Activated CD8-positive, alpha-beta memory T cell treated with anti-CD3 and anti-CD28 coated beads, Interleukin-2, amount 50 U/mL, for 4 hours (primary cell): ENCODE measurements at places on chromosomes 6 and 20.

DNA sequence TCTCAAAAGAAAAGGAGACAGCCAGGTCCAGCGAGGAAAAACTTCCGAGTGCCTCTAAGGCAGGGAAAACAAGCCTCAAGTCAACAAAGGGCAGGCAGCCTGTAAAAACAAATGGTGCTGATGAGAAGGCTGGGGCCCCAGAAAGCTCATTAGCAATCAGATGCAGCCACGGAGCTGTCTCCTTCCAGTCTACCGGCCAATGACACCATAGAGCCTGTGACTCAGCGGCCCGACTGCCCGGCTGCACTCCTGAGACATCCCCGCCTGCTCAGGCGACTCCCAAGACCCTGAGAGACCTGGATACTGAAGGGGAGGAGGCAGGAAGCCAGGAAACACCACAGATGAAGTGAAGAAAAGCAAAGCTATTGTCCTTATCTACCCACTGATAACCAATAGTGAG lies 120.1 kb upstream of the HDDC2 start:
- no peak for DNase-seq

DNA sequence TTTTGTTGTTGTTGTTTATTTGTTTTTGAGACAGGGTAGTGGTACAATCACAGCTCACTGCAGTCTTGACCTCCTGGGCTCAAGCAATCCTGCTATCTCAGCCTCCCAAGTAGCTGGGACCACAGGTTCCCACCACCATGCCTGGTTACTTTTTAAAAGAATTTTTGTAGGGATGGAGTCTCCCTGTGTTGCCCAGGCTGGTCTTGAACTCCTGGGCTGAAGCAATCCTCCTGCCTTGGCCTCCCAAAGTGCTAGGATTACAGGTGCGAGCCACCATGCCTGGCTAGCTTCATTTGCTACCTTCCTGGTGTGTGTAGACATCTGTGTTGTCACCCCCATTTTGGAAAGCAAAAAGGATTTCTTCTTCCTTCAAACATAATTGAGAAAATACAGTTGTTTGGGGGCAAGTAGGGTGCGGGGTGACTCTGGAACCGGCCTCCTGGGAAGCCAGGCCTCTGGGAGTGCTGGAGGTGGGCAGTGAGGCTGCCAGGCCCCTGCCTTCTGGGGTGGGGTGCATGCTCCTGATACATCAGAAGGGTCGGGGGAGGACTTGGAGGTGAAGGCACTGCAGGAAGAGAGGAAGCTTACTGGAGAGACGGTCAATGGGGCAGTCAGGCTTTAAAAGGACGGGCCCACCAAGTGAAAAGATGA lies 28.4 kb downstream of the SYNJ2 start:
- no peak for DNase-seq

DNA sequence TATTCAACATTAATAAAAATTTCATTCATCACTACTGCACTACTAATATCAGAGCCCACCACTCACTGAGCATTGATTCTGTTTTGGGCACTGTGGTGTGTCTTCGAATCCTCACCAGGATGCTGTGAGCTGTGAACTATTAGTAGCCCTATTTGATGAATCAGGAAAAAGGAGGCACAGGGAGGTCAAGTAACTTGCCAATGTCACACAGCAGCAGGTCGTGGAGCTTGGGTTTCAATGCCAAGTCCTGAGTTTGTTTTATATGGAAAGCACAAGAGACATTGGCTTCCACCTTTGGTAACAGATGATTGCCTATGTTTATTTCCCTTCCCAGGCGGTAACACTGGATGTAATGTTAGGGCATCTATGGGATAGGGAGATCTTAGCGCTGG lies 15.0 kb downstream of the NQO2 start:
- no peak for DNase-seq

DNA sequence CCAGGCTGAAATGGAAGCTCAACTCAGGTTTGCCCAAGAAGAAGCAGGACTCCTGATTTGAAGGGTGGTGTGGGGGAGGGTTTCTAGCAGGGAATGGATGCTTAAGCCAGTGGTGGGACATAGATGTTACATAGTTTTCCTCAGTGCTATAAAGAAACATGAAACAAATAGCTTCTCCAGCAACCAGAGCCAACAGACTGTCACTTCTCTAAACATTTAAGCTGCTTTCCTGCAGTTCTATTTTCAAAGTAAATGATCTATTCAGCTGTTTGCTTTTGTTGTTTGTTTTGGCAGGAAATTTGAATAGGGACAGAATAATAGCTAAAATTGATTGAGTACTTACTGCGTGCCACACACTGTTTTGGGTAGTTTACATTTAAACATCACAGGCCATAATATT lies 169.0 kb downstream of the UST start:
- DNase-seq = no peak

DNA sequence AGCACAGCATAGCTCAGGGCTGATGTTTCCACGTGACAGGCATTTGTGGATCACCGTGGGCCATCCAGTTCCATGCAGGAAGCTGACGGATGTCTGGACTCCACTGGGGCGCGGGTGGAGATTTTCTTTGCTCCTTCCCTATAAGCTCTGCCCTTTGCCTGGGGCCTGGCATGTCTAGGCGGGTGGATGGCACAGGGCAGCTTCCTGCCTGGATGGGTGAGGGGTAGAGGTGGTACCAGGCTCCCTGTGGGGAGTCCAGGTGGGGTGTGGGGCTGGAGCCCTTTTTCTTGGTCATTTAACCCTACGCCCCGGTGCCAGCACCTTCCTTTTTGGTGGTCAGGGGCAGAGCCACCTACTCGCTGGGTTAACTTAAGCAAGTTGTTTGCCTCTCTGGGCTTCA lies 10.4 kb downstream of the FAM110A start:
- no peak for DNase-seq

GRCh38 chr6:111534231-111534751 lies 51.3 kb upstream of the REV3L start:
- no peak for DNase-seq

DNA sequence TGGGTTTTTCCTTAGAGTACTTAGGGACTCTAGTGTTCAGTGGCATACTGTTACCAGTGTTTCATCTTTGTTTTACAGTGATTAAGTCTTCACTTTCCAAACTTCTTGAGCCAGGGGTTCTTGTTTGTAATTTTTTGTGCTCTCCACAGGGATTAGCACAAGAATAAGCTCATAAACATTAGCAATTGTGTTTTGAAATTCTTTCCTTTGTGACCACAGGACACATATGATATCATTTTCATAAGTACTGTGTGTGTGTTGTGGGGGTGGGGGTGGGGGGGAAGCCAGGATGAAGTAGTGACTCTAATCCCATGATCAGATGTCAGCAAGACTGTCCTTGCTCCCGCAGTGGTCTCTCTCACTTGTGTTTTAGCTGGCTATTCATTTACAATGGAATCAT lies 101.5 kb upstream of the SCP2D1 start:
- DNase-seq = no peak

DNA sequence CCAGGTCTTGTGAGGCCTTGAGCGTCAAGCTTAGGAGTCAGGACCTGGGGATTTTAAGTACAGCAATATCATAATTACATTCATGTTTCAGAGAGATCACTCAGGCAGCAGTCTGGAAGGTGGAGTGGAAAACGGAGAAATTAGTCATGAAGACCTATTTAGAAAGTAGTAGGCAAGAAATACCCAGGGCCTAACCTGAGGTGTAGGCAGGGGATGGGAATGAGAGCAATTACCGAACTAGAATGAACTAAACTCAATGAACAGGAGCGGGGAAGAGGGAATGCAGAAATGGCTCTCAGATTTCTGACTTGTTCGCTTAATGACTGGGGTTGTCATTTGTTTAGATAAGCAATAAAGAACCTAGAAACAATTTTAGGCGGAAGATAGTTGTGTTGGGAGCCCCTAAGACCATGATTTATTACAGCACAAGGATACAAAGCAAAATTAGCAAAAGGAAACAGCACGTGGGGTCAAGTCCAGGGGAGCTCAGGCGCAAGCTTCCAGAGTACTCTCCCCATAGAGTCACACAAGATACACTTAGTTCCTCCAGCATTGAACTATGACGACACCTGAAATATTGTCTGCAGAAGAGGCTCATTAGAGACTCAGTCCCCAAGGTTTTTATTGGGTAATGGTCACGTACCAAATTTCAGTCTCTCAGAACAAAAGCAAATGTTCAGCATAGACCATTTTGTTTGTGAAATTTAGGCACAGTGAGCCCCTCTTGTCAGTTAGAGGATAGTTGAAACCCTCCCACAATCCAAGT lies 178.8 kb upstream of the AKAP12 start:
- DNase-seq = no peak

DNA sequence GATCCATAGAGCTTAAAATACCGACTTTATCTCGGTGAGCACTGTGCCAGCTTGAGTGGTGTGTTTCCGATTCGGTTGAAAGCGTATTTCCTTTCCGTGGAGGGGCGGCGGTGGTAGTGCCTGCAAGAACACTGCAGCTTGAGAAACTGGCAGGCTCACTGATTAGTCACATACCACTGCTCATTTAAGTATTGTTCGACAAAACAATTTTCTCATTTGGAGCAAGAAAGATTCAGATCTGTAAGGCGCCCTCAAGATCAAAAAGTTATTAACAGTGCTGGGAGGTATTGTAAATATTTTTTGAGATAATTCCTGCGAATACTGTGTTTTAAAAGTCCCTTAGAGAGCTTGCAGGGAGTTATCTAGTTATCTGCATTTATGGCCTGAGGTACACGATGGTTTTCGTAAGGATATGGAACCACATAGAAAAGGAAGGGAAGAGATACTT lies 1.3 kb downstream of the MAPK14 start:
- DNase-seq = peak; percentile 77

- DNase-seq = no peak
Measured at GRCh38 chr6:150966786-150967185, 101.3 kb downstream of the MTHFD1L start.

GRCh38 chr6:80321011-80321410 lies 214.5 kb downstream of the BCKDHB start:
- DNase-seq = no peak

DNA sequence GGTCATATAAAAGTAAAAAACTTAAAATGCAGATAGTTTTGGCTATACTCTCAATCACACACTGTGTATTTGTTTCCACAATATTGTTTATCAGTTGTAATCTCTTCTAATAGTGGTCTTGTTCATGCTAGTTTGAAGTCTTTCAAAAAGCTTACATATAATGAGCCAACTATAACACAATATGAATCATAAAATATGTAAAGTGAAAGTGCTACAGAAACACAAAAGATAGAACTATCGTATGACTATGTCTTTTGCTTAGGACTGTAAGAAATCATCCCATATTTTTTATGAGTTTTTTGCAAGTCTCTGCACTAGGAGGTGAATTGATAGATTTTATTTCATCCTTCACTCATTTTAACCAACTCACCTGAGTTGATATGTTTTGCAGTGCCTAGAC lies 136.0 kb downstream of the MMUT start:
- DNase-seq = no peak

DNA sequence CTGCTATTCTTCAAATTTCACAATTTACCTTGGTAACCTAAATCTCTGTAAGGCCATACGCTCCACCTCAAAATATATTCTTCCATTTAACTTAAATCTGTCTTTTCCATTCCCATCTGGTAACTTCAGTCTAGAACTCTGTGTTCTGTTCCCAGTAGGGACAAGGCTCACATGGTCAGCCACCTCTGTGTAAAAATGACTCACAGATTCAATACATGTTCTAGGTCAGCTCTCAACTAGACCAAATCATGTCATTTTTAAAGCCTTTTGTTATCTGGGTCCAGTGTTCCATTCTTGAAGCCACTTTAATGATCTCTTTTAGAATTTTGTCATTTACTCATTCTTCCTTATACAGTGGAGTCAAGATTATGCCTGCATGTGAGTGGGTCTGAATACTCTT lies 315.6 kb upstream of the CITED2 start:
- DNase-seq = no peak

DNA sequence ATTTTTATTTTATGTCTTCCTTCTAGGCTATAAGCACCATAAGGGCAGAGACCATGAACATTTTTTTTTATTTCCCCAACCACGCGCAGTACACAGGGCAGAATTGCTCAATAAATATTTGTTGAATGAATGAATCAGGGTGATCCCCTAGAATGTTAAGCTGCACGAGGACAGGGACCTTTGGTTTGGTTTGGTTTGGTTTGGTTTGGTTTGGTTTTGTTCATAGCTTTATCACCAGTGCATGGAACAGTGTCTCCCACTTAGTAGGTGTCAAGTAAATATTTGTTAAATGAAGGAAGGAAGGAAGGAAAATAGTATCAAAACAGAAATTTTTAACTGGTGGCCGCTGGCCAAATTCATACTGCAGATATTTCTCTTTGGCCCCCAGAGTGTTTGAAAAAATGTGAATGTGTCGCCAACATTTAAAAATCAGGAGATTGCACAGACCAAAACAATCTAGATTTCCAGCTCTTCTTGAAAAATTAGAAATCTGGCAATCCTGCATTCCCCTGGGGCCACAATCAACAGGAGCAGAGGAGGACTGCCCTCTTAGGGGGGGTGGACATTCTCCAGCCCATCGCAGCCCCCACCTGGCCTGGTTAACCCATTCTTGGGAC lies 205.3 kb downstream of the EYA2 start:
- DNase-seq = no peak

- no peak for DNase-seq
Measured at GRCh38 chr6:51093871-51094270, 275.2 kb downstream of the TFAP2B start.

GRCh38 chr6:28880894-28881780 lies 42.6 kb downstream of the TRIM27 start:
- DNase-seq = peak; percentile 64

DNA sequence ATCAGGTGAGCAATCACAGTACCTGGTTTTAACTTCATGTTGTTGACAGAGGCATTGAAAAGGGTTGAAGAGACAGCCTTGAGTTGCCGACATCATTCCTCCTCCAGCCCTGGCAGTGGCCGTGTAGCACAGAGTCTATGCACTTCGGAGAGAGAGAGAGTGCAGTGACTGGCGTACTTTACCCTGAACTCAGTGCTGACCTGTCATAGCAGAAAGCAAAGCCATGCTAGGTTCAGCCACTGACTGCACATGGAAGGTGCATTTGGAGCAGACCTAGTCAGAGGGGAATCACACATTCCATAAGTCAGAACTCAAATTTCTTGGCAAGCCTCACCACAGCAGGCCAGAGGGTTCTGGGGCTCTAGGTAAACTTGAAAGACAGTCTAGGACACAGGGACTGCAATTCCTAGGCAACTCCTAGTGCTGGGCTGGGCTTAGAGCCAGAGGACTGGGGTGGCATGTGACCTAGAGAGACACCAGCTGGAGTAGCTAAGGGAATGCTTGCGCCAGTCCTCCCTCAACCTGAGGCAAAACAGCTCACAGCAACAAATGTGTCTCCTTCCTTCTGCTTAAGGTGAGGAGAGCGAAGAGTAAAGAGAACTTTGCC lies 69.1 kb downstream of the ELOVL4 start:
- no peak for DNase-seq
